Fibroblast of pulmonary artery (primary cell): ENCODE measurements at places on chromosomes 11 and 22.
A peak's percentile ranks its signal among the peaks of the same experiment; 100 is the strongest.

GRCh38 chr11:38448284-38448683 is 1850.2 kb upstream of the RAG2 start:
- DNase-seq: peak; percentile 33

- no peak for DNase-seq
These were observed 41.3 kb upstream of the ETS1 start for GRCh38 chr11:128628686-128629085.

DNA sequence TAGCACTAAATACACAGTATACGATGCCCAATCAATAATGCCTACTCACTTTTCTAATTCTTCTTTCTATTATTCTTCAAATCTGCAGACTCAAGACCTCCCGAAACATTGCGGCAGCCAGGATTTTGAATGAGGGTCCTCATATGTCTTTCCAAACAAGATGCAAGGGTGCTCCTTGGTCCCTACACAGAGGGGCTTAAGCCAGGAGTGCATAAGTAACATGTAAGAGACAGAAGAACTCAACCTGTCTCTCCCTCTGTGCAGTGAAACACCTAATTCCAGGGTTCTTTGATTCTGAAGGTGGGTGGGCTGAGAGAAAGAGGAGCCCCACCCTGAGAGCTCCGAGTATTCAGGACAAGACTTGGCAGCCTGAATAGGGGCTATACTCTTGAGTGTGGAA is 117.6 kb downstream of the ZNF280B start:
- no peak for DNase-seq

- DNase-seq: no peak
These were observed 4.7 kb upstream of the KDM2A start for GRCh38 chr11:67114275-67114896.

DNA sequence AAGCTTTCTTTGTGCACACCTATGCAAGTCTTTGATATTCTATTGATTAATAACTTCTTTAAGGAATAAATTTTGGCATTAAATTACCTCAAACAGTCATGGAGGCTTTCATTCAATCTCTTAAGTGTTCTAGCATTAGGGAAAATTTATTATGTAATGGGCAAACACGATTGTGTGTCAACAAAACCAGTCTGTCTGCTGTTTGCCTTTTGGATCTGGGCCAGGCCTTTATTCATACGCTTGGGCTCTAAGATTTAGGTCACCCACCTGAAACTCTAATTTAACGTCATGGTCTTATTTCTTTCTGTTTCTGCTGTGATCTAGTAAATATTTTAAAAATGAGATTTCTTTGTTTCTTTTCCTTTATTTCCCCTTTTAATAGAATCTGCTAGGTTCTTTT is 1270.6 kb downstream of the LRRC4C start:
- DNase-seq: no peak

DNA sequence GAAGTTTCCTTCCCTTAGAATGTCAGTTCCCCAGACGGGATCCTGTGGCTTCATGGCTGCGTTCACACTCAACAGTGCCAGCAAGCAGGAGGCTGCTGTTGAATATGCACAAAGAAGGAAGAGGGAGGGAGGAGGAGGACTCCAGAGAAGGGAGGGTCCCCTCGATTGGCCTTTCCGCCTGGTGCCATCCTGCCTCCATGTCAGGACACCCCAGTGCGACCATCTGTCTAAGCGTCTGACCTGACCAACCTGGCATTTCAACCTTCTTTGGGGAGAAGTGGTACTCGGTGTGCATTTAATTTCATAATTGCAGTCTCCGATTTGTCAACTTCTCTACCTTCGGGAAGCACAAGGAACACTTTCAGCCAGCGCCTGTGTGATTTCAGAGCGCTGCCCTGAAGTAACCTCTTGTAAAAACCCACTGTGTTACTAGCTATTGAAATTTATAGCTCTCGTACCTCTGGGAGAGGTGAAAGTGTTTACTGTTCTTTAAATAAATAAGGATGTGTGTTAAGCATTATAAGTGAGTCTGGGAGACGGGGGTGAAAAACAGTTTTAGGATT is 1491.9 kb downstream of the TBC1D22A start:
- no peak for DNase-seq

- DNase-seq: no peak
These were observed 16.5 kb downstream of the PATZ1 start for GRCh38 chr22:31329453-31330215.

- no peak for DNase-seq
These were observed 25.7 kb upstream of the MICAL3 start for GRCh38 chr22:18050065-18050464.

GRCh38 chr22:35638410-35638809 is 9.8 kb upstream of the APOL6 start:
- DNase-seq: peak; percentile 91

DNA sequence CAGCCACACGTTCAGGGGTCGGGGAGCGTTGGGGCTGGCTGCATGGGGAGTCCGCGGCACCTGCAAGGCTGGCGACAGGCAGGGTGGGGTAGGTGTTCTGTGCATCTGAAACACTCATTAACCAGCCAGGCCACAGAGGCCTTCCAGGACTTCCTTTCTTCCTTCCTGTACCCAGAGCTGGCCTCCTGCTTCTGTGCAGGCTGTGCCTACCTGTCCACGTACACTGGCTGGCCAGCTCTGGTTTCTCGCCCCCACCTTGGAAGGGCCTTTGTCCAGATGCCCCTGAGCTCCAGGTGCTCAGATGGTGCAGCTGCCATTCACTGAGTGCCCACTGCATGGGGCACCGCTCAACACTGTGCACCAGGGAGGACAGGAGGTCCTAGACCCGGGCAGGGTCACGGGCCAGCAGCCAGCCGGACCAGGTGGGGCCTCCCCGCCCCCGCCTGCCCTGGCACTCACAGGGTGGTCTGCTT is 15.9 kb downstream of the TTLL12 start:
- no peak for DNase-seq

DNA sequence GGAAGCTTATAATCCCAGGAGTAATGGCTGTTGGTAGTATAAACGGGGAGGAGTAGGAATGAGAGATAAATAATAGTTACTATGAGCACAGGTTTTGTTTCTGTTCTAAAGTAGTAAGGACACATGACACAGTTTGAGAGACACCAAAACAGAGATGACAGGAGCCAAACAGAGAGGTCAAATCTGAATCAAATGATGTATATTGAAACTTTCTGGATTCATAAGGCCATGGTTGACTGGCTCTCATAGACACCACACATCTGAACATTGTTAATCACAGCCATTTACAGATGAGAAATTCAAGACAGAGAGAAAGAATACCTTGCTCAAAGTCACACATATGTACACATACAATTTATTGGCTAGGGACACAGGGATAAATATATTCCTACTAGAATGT is 63.4 kb upstream of the UCP3 start:
- DNase-seq: no peak

- peak; percentile 36 for DNase-seq
These were observed 10.3 kb downstream of the TOP3B start for GRCh38 chr22:21972293-21972779.

GRCh38 chr11:115129473-115130289 is 374.5 kb downstream of the CADM1 start:
- no peak for DNase-seq

- DNase-seq: no peak
These were observed 59.1 kb downstream of the WNT11 start for GRCh38 chr11:76147106-76147740.

- peak; percentile 4 for DNase-seq
These were observed 56.4 kb downstream of the SMIM38 start for GRCh38 chr11:69211920-69212797.

DNA sequence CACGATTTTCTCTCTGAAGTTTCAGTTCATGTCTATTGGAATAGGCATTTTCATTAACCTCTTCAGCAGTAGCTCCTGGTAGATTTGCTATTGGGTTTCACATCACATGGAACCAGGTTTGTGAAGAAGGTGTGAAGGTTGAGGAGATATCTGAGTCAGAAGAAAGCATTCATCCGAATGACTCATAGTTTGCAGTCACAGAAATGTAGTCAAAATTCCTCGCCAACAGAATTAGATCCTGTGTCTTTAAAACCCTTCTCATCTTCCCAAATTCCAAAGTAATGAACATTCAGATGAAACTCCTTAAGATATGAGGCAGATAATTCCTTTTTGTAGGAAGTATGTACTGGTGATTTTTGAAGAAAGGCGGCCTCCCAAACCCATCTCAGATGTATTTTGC is 125.0 kb upstream of the LARGE1 start:
- DNase-seq: no peak

DNA sequence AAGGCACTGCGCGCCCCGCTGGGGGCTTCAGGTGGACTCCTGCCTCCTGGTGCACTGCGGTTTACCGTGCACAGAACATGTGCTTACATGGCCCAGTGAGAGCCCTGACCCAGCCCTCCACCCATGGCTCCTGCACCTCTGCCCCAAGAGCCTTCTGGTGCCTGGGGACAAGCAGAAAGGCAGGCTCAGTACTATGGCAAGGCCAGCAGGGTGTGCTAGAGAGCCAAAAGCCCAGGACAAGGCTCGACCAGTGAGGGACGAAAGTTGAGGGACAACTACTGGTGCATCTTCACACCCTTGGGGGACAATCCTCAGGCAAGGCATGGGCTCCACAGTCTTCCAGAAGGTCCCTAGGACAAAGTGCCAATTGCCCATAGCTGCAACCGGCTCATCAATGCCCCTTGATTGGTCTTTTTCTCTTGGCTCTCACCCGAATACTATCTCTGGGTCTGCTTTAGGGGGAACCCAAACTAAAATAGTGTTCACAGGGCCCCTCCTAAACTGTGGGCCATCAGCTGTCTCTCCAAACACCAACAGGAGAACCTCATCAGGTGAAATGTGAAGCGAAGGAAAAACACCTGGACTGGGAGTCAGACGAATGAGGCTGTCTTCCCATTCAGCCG is 13.5 kb downstream of the PGA5 start:
- DNase-seq: peak; percentile 73

DNA sequence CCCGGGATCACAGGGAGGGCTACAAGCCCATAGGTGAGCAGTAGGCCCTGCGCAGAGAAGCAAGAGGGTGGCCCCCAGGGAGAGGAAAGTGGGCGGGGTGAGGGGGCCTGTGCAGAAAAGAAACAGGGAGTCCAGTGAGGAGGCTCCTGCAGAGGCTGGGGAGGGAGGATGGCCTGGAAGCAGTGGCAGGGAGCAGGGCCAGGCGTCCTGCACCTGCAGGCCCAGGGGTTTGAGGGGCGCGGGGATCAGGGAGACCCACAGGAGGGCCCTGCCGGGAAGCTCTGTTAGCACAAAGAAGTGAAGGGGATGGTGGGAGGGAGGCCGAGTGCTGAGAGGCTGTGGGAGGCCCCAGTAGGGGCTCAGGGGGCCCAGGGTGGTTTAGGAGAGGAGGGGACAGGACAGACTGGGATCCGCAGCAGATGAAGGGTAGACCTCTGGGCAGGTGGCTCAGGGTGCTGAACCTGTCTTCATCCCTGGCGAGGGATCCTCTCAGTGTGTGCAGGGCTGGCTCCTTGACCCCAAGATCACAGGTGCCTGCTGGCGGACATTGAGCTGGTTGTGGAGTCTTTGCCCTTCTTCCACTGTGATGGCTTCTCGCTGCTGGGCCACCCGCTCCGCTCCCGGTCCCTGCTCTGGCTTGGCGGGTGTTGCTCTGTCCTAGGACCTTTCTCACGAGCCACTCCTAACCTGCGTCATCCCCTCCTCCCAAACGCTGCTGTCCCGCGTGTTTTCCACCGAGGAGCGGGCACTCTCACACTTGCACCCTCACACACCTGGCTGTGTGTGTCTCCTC is 31.8 kb upstream of the CELSR1 start:
- no peak for DNase-seq

DNA sequence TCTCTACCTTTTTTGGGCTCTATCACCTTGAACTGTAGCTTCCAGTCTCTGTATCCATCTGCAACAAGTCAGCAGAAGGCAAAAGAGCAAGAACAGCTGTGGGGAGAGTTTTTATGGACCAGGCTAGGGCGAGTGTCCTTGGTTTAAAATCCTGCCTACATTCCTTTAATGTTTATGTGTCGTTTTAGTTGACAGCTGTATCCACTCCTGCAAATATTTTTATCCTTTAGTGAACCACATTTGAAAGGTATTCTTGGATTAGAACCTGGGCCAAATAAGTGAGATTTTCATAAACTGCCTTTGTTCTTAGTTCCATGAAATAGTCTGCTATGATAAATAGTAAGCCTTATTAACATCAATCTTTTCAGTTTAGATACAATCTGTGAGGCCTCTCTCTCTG is 712.2 kb downstream of the ETS1 start:
- DNase-seq: no peak

GRCh38 chr11:44453871-44454270 is 111.6 kb upstream of the CD82 start:
- no peak for DNase-seq

DNA sequence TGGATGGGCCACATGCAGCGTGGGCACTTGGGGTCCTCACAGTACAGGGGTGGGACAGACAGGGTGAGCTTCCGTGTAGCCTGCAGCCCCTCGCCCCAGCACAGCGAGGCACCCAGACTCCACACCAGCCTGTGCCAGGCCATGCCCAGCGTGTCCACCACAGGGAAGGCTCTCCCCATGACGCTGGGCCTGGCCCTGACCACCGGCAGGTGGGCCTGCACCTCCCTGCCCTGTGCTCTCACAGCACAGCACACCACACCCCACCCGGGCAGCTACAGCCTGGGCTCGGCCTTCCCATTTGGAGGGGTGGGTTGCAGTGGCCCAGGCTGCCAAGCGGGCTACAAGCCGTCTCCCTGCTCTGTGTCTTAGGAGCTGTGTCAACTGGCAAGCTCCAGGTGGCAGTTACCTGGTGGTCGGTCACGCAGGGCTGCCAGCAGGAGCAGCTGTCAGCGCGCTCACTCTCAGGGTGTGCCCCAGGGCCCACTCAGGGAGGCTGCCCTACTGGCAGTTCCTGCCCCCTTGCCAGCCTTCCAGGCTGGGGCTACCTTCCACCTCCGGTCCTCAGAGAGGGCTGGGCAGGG is 4.6 kb downstream of the MOB2 start:
- DNase-seq: no peak

GRCh38 chr11:124920870-124921609 is 2.0 kb downstream of the HEPN1 start:
- peak; percentile 68 for DNase-seq

GRCh38 chr11:57484141-57484710 is 23.9 kb downstream of the RTN4RL2 start:
- DNase-seq: no peak

GRCh38 chr22:22745225-22746060 is 101.0 kb downstream of the GGTLC2 start:
- DNase-seq: peak; percentile 50
